Hematopoietic multipotent progenitor cell treated with erythropoietin and hydrocortisone succinate and interleukin-3 and kit ligand, for 8 days (in vitro differentiated cells): ENCODE measurements at places on chromosomes 4 and X.
A peak's percentile ranks its signal among the peaks of the same experiment; 100 is the strongest.

DNA sequence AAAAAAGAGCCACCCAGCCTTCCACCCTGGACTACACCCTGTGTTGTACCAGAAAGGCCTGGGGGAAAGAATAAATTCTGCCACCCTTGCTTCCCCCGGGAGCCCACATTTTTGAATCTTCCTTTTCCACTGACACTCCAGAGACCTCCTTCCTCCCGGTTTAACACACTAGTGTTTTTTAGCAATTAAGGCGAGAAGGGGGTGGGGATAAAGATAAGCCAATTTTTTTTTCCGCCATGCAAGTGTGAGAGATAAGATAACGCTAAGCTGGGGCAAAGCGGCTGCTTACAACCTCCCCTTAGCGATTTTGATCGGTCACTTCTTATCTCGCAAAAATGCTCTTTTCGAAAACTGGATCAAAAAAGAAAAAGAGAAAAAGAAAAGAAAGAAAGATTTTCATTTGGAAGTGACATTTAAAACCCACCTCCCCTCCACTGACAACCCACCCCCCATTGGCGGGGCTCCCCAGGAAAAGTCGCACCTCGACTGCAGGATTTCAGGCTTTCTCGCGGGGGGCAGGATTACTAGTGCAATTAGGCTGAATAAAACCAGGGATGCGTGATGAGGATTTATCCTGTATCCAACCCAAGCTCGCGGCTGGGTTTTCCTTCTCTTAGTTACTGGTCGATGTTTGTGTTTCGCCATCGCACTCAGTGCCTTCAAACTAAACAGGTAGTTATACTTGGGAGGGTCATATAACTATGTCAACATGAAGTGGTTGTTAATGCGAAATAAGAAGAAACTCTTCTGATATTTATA lies 6.0 kb upstream of the BCOR start:
- DNase-seq = peak; percentile 41

DNA sequence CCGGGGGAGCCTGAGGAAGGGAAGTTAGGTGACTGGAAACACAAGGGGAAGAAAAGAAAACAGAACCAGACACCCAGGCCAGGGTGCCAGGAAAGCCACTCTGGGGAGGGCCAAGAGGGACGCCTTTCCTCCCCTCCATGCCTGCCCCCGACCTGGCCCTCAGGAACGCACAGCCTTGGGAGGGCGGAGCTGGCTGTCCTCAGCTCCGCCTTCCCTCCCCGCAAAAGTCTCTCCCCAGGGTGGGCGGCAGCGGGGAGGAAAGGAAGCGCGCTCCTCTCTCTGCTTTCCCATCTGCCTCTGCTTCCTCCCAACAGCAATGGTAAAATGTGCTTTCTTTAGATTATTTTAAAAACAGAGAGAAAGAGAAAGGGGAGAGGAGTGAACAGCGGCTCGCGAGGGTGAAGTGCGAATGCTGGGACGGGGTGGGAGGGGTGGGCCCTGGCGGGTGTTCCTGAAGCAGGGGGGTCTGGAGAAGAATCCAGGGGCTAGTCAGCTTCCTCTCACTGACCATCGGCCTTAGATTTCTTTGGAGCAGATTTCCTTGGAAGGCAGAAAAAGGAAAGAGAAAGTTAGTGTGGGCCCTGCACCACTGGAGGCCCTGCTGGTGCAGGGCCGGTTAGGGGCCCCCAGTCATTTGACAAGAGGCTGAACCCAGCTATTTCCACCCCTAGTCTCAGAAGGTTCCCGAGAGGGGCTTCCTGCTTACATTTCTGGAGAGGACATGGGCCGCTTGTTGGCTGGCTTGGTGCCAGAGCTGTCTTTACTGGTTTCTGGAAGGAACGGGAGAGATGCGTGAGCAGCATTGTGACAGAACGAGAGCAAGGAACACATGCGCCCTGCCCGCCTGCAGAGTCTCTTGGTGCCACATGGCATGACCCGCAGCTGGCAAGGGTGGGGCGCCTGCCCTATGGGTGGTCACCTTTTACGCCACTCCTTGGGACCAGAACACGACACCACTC lies 4.7 kb upstream of the RENBP start:
- no peak for DNase-seq

- DNase-seq = peak; percentile 50
Measured at GRCh38 chrX:47483306-47484268, 565 bp upstream of the ZNF41 start.

DNA sequence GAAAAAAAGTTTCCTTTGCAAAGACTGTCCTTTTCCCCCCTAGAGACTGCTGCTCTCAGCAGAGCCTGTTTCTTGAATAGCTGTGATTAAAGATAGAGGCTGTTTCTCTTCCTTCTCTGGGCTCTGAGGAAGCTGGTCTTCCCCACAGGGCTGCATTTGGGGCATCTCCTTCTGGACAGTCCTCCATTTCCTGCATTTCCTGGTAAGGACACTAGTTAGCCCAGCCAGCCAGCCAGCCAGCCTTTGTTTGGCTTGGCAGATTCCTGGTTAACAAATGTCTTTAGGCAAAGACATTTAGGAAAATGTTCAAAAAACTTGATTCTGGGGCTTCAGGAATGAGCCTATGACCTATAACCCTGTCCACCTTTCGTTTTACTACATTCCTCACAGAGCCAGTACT lies 34.0 kb upstream of the PLAC1 start:
- DNase-seq = no peak

- no peak for DNase-seq
Measured at GRCh38 chr4:143286701-143287571, 49.7 kb upstream of the GAB1 start.

DNA sequence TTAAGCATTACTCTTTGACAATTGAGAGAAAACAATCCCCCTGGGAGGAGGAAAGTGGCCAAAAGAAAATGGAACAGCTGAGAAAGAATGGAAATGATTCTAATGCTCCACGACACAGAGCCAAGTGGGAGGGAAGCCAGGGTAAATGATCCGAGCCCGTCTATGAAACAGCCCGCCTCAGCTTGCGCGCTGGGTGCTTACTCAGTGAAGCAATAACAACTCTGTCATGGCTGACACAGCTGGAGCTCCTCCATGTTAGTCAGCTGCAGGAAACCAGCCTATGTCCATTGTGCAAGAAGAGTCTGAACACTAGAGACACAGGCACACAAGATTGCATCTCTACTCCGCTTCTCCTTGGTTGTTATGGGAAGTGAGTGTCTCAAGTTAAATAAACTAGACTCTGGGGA lies 19.3 kb downstream of the NOA1 start:
- no peak for DNase-seq
